ENCODE measurements at places on chromosomes 7 and 10. TPM values are rescaled to one million over a fixed set of nuclear protein-coding genes. Genes with fewer than 3 reads are reported as not detected.

DNA sequence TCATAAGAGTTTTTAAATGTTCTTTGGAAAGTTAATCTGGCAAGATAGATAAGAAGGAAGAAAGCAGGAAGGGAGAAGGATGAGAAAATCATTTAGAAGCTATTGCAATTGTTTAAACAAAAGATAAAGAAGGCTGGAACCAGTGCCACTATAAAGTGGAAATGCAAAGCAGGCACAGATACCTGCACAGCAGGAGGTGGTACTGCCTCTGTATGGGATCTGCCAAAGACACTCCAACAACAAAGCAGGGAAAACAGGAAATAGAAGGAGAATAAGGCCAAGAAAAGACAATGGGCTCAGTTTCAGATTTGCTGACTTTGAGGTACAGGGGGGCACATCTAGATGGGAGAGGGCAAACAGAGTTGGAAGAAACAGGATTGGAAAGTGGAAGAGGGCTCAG lies 138.6 kb downstream of the PPP1R17 start:
- no peak for DNase-seq

OR6V1 gene
- total RNA-seq = not detected

CPN1 gene
- not detected for total RNA-seq

DNA sequence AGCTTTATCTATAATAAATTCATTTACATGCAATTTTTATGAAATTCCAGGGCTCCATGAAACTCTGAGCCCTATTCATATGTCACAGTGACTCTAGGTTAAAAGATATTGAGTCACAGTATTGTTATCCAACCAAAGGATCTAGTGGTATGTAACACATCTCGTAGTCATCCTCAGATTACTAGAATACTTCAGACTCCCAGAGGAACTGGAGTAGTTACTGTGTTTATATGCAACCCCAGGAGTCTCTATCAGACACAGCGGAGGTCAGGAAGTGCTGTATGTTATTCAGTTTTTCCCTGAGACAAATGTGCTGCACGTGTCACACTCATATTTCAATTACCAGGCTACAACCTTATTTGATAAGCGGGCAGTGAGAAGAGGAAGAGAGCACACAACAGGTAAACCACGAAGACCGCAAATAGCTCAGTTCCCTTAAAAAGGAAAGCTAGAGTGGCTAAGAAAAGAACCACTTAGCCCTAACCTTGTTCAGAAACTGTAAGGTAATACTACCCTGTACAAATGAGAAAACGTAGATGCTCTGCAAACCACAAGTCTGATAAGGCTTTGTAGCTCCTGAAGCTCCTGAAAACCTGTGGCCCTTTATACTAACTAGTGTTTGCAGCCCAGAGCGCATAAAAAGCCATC lies 114.0 kb upstream of the CNTNAP2 start:
- DNase-seq = no peak

GRCh38 chr10:71075759-71076472 lies 136.5 kb upstream of the UNC5B start:
- no peak for DNase-seq

DNA sequence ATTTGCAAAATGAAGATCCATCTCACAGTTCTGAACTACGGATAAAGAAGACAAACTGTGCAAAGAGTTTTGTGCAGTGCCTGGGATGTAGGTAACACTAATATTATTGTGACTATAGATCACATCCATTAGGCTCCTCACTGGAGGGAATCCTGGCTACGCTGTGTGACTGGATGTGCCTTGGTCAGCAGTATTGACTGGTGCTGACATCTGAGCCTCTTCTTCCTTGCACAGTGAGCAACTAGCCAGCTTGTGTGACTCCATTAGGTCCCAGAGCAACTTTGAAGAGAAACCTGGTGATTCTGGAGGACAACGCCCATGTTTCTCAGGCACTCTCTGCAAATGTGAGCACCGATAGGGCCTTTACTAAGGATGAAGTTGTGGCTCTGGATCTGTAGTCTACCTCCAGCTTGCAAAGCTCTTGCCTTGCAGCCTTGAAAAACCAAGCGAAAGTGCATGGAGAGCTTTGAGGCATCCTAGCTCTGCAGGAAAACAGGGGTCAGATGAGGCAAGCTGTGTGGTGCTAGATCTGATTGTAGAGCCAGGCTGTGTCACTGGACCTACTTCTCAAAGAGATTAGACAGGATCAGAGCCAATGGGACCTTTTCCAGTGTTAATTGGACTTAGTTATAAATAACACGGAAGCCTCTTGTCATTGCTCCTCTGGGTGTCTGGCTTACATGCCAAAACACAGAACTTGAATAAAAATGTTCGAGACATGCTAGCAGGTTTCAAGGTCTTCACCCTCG lies 303.6 kb upstream of the LYZL1 start:
- DNase-seq = no peak

GRCh38 chr7:35991511-35992232 lies 161.4 kb upstream of the EEPD1 start:
- DNase-seq = no peak

DNA sequence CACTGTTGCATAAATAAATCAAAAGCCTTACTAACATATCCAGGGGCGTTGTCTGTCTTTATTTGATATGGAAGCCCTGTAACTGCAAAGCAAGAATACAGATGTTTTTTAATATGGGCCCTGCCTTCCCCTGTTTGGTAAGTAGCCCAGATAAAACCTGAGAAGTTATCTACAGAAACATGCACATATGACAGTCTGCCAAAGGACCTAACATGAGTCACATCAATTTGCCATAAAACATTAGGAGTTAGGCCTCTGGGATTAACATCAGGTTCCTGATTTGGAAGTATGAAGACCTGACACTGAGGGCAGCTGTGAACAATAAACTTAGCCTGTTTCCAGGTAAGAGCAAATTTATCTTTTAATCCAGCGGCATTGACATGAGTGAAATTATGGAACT lies 1588.8 kb downstream of the REEP3 start:
- no peak for DNase-seq

GRCh38 chr10:106317554-106317953 lies 847.0 kb downstream of the SORCS1 start:
- no peak for DNase-seq

DNA sequence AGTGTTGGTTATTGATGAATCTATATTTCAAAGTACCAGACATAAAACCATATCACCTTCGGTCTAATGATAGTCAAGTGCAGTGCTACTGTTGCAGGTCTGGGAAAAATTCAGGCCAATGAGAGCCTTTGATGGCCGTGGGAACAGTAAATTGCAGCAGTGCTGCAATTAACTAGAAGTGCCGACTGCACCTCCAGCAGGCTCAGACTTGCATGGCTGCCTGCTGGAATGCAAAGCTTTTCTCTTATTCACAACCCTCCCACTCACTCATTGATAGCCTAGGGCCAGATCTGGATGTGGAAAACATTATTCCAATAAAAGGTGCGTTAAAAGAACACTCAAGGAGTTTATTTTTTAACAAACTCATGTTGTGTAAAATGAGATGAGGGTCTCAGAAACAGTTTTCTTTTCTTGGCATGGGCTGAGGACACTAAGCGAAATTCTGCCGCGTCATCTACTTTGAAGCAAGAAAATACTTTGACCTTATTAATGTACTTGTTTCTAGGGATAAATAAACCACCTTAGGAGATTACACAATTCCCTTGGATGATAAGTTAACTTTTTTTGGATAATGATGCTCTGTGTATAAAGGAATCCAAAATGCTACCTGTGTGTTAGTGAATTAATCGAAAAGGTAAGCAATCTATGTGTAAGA lies 17.1 kb downstream of the PLXDC2 start:
- DNase-seq = no peak

All from naive thymus-derived CD8-positive, alpha-beta T cell (primary cell).